CD4-positive, alpha-beta T cell treated with Interleukin-17A for 4 hours (primary cell): ENCODE measurements at places on chromosomes 4 and X.

- DNase-seq = no peak
Observed at GRCh38 chr4:73018595-73018994, 50.9 kb downstream of the COX18 start.

GRCh38 chrX:13307041-13307440 is 12.8 kb downstream of the ATXN3L start:
- DNase-seq = no peak

GRCh38 chr4:108991551-108992328 is 228.9 kb upstream of the ETNPPL start:
- no peak for DNase-seq

DNA sequence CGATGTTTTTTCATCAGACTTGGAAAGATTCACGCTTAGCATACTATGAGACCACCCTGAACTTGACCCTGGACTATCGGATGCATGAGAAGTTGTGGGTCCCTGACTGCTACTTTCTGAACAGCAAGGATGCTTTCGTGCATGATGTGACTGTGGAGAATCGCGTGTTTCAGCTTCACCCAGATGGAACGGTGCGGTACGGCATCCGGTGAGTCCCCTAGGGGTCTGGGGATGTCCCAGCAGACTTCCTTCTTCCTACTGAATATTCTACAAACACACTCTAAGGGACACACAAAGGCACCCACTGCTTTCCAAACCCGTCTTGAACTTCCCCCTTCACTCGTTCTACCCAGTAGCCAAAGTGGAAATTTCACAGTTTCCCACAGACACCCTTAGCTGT is 9.3 kb downstream of the GABRQ start:
- no peak for DNase-seq

DNA sequence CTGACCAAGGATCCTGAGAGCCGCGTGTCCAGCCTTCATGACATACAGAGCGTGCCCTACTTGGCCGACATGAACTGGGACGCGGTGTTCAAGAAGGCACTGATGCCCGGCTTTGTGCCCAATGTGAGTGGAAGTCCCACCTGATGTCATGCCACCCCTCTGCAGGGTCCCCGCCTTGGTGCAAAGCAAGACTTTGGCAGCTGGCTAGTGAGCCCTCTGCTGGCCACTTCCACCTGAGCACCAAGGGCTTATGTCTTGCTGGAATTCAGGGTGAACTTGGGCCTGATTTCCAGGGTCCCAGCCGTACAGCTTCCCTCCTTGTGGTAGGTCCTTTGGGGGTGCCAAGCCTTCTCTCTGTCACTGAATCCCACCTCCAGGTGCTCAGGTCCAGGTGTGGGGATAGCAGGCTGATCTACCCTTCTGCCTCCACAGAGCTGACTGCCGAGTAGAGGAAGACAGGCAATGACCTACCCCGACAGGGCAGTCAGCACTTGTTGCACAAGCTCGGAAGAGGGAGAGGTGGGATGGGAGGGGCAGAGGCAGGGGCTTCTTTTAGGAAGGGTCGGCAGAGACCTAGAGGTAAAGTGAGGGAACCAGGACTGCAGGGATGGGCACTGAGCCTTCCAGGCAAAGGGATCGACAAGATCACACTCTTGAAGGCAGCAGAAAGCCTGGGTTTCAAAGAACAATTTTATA is 248.1 kb downstream of the EVC2 start:
- peak; percentile 23 for DNase-seq

DNA sequence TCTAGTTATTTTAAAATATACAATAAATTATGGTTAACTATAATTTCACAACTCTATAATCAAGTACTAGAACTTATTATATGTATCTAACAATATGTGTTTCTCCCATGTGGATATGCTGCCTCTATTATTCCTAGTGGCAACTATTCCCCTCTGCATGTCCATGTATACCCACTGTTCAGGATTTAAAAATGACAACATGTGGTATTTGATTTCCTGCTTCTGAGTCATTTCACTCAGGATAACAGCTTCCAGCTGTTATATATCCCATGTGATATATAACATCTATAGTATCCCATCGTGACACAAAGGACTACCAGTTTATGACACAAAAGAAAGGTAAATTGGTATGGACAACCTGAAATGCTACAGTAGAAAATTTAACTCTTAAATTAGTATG is 167.4 kb upstream of the TACR3 start:
- DNase-seq = no peak

- peak; percentile 37 for DNase-seq
Observed at GRCh38 chrX:147912093-147912801, 528 bp downstream of the FMR1 start.

GRCh38 chrX:14801136-14801535 is 71.7 kb downstream of the FANCB start:
- DNase-seq = no peak

DNA sequence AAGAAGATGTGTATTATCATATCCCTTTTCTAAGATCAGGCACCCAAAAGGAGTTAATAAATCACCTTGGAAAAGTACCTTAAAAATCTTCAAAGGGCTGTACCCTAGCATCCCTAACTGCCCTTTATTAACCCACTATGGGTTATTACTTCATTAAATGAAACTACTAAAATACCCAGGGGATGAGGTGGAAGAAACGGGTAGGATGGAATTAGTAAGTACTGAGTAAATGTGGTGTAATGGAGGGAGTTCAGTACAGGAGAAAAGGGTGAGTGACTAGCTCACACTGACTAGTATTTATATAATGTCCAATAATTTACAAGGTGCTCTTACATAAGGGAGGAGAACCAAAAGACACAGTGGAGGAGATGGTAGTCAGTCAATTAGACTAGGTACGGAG is 51.0 kb upstream of the RASGEF1B start:
- no peak for DNase-seq

DNA sequence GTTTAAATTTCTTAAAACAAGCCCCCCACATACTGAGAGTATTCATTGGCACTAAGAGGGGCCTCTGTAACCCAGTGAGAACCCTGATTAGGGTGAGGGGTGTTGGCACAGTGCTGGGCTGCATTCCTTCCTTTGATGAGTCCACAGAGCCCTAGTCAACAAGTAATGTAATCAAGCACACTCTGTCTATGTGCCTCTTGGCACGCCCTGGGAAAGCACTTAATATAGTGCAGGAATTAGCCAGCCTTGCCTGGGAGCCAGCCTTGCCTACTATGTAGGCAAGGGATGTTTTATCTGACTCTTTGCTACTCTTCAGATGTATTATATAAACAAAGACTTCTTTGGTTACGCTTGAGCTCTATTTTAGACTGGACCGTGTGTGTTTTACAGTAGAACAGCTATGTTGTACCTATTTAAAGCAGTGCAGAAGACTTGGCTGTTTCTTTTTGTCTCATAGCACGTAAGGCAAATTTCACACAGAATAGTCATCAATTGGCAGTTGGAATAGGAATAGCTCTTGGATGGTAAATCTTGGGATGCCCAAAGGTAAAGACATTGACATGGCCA is 64.3 kb downstream of the FRAS1 start:
- no peak for DNase-seq

DNA sequence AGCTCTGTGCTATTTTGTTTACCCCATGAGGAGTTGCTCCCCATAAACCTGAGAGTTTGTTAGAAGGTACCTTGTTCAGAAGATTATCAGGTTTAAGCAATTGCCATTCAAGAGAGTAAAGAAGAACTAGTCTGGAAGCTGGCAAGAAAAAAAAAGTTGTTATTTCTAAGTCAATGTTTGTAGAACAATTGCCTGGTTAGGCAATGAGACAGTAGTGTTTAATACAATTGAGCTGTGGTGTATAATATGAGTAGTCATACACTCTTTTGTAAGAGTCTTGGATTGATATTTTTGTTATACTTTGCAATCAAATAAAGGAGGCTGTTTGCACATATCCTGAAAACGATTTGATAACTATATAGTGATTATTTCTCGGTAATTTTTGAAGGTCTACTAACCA is 44.7 kb downstream of the GALNT7 start:
- DNase-seq = no peak

DNA sequence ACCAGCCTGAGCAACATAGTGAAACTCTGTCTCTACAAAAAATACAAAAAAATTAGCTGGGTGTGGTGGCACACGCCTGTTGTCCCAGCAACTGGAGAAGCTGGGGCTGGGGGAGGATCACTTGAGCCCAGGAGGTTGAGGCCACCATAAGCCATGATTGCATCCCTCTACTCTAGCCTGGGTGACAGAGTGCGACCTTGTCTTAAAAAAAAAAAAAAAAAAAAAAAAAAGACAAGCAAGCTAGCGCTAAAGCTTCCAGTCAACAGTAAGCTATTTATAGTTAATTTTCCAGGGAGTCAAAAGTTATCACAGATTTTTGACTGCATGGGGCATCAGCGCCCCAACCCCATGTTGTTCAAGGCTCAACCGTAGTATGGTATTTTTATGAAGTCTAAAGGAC is 273.4 kb downstream of the RAPGEF2 start:
- DNase-seq = no peak

DNA sequence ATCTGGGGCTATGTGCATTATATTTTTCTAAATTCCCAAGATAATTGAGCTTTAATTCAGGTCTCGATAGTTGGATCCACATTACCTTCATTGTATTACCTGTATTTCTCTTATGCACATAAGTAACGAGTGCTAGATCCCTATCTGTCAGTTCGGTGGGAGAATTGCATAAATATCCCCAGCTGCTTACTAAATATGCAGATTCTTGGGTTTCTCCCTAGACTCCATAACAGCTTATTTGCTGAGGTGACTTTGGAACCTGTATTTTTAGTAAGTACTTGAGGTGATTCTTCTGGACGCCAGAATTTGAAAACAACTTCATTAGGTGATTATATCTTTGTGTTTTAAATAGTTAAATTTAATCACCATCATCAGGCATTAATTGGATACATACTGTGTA is 15.0 kb downstream of the UGT8 start:
- DNase-seq = no peak

- DNase-seq = no peak
Observed at GRCh38 chr4:150501009-150501727, 80.8 kb upstream of the MAB21L2 start.

GRCh38 chr4:54840992-54841768 is 183.4 kb downstream of the KIT start:
- DNase-seq = no peak

GRCh38 chr4:16365036-16365569 is 138.8 kb upstream of the TAPT1 start:
- DNase-seq = no peak

DNA sequence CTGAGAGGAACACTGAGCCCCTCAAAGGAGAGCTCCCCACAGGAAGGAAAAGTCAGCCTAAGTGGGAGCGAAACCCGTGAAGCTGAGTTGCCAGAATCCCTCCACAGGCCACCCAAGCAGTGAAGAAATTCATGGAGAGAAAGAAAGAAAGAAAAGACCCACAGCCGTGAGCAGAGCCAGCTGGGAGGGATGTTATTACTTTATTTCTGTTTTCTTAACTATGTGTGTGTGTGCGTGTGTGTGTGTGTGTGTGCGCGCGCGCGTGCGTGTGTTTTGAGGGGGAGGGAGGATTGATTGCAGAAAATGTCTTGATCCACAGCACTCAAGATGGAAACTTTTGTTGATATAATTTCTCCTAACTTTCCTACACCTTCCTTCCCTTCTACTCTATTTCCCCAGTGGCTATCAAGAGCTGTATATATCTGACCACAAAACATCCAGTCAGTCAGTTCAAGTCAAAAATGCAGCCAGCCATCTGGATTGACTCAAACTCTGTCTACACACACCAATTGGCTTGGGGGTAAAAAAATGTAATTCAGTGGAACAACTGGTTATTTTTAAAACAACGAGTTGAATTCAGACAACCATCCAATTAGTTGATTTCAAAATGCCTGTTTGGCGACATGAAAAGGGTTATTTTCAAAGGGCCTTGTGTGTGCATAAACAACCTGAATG is 13.8 kb upstream of the GPC3 start:
- no peak for DNase-seq

DNA sequence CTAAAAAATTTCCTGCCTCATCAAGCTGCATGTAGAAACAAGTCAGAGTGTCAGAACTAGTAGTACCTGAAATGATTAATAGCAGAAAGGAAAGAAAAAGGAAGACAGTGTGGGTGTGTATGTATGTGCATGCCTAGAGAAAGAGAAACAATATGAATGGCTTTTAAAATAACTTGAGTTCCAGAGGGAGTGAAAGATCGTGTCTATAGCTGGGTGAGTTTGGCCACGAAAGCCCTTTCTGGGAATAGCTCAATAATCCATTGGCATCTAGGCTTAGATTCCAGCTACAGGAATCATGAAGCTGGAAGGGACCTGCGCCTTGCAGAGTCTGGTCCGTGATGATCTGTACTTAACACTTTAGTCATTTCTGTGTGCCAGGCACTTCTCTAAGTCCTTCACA is 195.6 kb downstream of the RAPGEF2 start:
- no peak for DNase-seq

DNA sequence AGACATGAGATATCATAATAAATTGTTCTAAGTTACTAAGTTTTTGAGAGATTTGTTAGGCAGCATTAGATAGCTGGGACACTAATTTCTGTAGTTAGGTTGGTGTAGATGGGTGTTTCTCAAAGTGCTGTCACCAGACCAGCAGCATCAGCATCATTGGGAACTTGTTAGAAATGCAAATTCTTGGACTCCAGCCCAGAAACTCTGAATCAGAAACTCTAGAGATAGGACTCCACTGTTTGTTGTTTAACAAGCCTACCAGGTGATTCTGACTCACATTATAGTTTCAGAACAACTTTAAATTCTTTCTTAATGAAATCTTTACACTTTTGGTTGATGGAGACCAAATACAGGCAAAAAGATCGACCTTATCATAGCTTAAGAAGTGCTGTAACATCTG is 173.7 kb downstream of the PABPC4L start:
- no peak for DNase-seq

GRCh38 chr4:19151684-19152083 is 1100.0 kb upstream of the SLIT2 start:
- DNase-seq = no peak
